ENCODE measurements at places on chromosomes 7 and 10.

GRCh38 chr7:6154542-6155404, 117.7 kb downstream of the CYTH3 start:
- H3K27me3 ChIP-seq: no peaks in the 10 kb centered on the region
- no peak overlapping the region for H3K27ac ChIP-seq
- no peak overlapping the region for H3K4me3 ChIP-seq
- H3K4me1 ChIP-seq: no peaks in the 10 kb centered on the region
- no peak for DNase-seq

- H3K27ac ChIP-seq: no peak overlapping the region
- H3K36me3 ChIP-seq: peaks cover 3% of the 10 kb centered on the region
- peaks cover 3% of the 10 kb centered on the region for H3K4me1 ChIP-seq
- H3K4me3 ChIP-seq: no peak overlapping the region
These were observed 118.8 kb downstream of the AOAH start for GRCh38 chr7:36605261-36606051.

- no peak overlapping the region for H3K4me3 ChIP-seq
- H3K27ac ChIP-seq: no peak overlapping the region
These were observed 57.5 kb downstream of the INSIG1 start for GRCh38 chr7:155355176-155355575.

DNA sequence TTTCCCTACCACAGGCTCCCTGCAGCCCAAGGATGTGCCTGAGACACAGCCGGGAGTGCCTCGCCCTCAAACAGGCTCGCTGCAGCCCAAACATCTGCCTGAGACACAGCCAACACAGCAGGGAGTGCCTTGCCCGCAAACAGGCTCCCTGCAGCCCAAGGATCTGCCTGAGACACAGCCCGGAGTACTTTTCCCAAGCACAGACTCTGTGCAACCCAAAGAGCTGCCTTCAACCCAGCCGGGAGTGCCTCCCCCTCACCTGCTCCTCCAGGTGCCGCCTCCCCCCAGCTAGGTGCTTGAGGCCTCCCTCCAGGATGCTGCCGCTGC, 42.9 kb downstream of the ANTXRL start:
- H3K4me3 ChIP-seq: no peak overlapping the region
- no peak overlapping the region for H3K27ac ChIP-seq
- H3K27me3 ChIP-seq: peaks cover 11% of the 10 kb centered on the region
- DNase-seq: no peak

- no peaks in the 10 kb centered on the region for H3K4me1 ChIP-seq
- no peaks in the 10 kb centered on the region for H3K36me3 ChIP-seq
- DNase-seq: no peak
- H3K27me3 ChIP-seq: peaks cover 3% of the 10 kb centered on the region
- no peak overlapping the region for H3K27ac ChIP-seq
- no peak overlapping the region for H3K4me3 ChIP-seq
These were observed 141.8 kb downstream of the C7orf25 start for GRCh38 chr7:42770114-42770513.

GRCh38 chr7:32048970-32049491, 21.2 kb downstream of the PDE1C start:
- no peak overlapping the region for H3K4me3 ChIP-seq
- H3K27me3 ChIP-seq: no peaks in the 10 kb centered on the region
- H3K36me3 ChIP-seq: no peaks in the 10 kb centered on the region
- no peak for DNase-seq
- H3K27ac ChIP-seq: no peak overlapping the region
- H3K4me1 ChIP-seq: peaks cover 2% of the 10 kb centered on the region

DNA sequence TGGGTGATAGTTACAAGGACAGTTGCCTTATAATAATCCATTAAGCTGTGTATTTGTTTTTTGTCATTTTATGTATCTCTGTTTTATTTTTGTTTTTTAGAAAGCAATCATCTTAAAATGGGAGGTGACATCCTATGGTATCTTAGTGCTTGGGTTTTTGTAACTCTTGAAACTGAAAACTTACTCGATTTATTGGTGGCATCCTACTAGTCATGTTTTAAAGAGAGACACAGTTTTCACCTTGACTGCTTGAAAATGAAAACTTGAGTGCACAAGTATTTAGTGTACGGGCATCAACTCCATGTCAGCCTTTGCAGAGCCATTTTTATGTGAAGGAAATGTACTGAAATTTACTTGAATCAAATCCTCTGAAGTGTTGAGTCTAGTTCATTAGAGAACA, 103.8 kb upstream of the SAMD8 start:
- H3K36me3 ChIP-seq: peaks cover 10% of the 10 kb centered on the region
- no peaks in the 10 kb centered on the region for H3K27me3 ChIP-seq
- DNase-seq: no peak
- no peak overlapping the region for H3K27ac ChIP-seq

DNA sequence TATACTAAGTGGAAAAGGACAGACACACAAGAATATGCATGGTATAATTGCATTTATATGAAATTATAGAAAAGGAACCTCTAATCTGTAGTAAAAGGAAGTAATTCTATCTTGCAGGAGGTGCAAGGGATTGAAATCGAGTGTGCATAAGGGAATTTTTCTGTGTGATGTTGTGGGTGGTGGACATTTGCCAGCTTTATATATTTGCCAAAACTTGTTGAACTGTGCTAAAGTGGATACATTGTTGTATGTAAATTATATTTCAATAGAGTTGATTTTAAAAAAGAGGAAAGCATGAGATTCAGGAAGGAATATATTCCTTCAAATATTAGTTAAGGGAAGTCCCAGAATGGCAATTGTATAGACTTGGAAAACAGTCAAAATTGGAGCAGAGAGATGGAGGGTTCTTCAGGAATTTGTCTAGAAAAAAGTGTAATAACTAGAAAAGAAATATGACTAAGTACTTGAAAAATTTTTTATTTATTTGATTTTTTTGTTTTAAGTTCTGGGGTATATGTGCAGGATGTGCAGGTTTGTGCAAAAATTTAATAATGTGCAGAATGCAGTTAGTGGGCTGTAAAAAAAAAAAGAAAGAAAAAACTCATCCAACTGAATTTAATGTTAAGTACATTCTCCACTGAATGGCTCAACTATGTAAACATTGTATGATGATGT, 96.1 kb downstream of the ARL4A start:
- no peaks in the 10 kb centered on the region for H3K4me1 ChIP-seq
- H3K36me3 ChIP-seq: no peaks in the 10 kb centered on the region
- peaks cover 2% of the 10 kb centered on the region for H3K27me3 ChIP-seq
- H3K27ac ChIP-seq: no peak overlapping the region

- no peak overlapping the region for H3K27ac ChIP-seq
- no peaks in the 10 kb centered on the region for H3K36me3 ChIP-seq
- no peak overlapping the region for H3K4me3 ChIP-seq
- H3K27me3 ChIP-seq: no peaks in the 10 kb centered on the region
- DNase-seq: no peak
These were observed 83.1 kb upstream of the IGFBP3 start for GRCh38 chr7:46003896-46004875.

GRCh38 chr10:110462166-110463095, 35.3 kb upstream of the DUSP5 start:
- no peak overlapping the region for H3K27ac ChIP-seq
- no peaks in the 10 kb centered on the region for H3K27me3 ChIP-seq
- H3K4me1 ChIP-seq: peaks cover 30% of the 10 kb centered on the region
- DNase-seq: no peak
- H3K4me3 ChIP-seq: no peak overlapping the region

GRCh38 chr7:111424768-111425167, 137.5 kb downstream of the IMMP2L start:
- no peaks in the 10 kb centered on the region for H3K4me1 ChIP-seq
- no peak overlapping the region for H3K4me3 ChIP-seq
- no peak for DNase-seq
- H3K27me3 ChIP-seq: no peaks in the 10 kb centered on the region
